ENCODE measurements at places on chromosomes 5 and 9. TPM values are rescaled to one million over a fixed set of nuclear protein-coding genes. Genes with fewer than 3 reads are reported as not detected.

Gene TICAM2
- total RNA-seq: 11.8 TPM

Gene MYMK
- total RNA-seq: not detected

Gene CEMIP2
- 59.9 TPM for total RNA-seq

Gene PCDHA1
- total RNA-seq: not detected

Gene PDLIM4
- 43.3 TPM for total RNA-seq

Gene LAMC3
- total RNA-seq: 0.33 TPM

Gene OLFML2A
- total RNA-seq: 28.8 TPM

Gene PCDHGB6
- total RNA-seq: 5.1 TPM

Gene IFNA21
- not detected for total RNA-seq

Gene PFDN1
- 62.0 TPM for total RNA-seq

Gene PCDHB1
- not detected for total RNA-seq

Gene UBE2QL1
- not detected for total RNA-seq

Gene TMEM215
- not detected for total RNA-seq

Gene IL17B
- not detected for total RNA-seq

Gene FOXD4L5
- total RNA-seq: 0.15 TPM

Gene CDX1
- 0.17 TPM for total RNA-seq

Gene SLC45A2
- total RNA-seq: not detected

Gene TXNDC8
- total RNA-seq: not detected

Gene PPP6C
- total RNA-seq: 15.6 TPM

Gene SPATA9
- total RNA-seq: 0.29 TPM

Gene MEGF10
- total RNA-seq: under 0.01 TPM

Gene IGIP
- total RNA-seq: 11.9 TPM

Gene HEMGN
- not detected for total RNA-seq

Gene FGFR4
- 20.1 TPM for total RNA-seq

Gene POLR3G
- 6.9 TPM for total RNA-seq

Gene CNTLN
- total RNA-seq: 11.1 TPM

Gene CDH12
- total RNA-seq: not detected

Gene SEMA6A
- total RNA-seq: 0.66 TPM

Gene SLC34A3
- total RNA-seq: under 0.01 TPM

Gene NTNG2
- total RNA-seq: 2.0 TPM

Gene KIF12
- not detected for total RNA-seq

Gene CCDC112
- total RNA-seq: 12.1 TPM

Gene ST8SIA4
- 0.29 TPM for total RNA-seq

Gene PCDHB8
- not detected for total RNA-seq

Gene LRRC19
- total RNA-seq: not detected

Gene CNTFR
- 0.44 TPM for total RNA-seq

Gene CD72
- total RNA-seq: 2.0 TPM

Gene SH3PXD2B
- 41.2 TPM for total RNA-seq
